Stimulated activated CD4-positive, alpha-beta T cell treated with anti-CD3 and anti-CD28 coated beads, Interleukin-1b, Interleukin-23, amount 100 ng/mL, for 48 hours (primary cell): ENCODE measurements at places on chromosomes 2 and 18.

DNA sequence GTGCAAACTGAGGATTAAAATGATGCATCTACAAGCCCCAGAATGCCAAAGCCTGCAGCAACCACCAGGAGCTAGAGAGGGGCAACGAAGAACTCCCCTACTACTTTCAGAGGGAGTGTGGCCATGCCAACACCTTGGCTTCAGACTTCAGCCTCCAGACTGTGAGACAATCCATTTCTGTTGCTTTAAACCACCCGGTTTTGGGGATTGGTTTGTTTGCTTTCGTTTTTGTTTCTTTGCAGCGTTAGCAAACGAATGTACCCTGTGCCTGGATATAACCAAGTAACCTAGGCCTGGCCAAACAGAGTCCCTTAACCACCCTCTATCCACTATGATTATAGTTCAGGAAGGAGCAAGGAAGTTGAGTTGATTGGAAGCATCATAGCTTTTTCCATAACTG is 171.2 kb upstream of the NCK2 start:
- no peak for DNase-seq

DNA sequence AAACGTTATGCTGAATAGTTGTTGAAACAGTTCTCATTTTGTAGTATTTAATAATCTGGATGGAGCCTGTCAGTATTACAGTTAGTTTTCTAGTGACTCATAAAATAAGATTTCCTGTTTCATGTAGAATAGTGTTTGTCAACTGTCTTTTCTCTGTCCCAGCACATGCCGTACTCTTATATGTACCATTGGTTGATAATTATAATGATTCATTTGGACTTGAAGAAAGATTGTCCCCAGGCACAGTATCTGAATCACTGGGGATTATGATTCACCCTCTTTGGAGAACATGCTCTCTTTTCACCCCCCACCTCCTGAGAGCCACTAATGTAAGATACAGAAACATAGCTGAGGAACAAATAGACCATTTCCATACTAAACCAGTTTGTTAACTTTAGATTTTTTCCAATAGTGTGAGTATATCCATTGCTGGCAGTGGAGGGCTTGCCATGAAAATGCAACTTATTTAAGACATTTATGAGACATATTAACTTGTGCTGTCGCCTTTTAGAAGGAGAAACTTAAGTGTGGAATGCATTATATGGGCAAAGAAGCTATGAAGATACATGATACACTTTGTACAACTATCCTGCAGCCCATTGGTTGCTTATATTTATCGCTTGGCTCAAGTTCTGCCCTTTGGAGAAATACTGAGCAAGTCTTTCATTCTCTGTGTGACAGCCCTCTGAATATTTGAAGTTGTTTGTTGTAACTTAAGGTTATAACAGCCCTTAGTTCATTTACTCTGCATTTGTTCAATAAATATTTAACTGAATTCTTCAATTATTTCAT is 12.4 kb downstream of the COPS8 start:
- no peak for DNase-seq

GRCh38 chr18:13198701-13199100 is 19.9 kb upstream of the LDLRAD4 start:
- DNase-seq = no peak

GRCh38 chr2:143633419-143633818 is 504.2 kb downstream of the ARHGAP15 start:
- no peak for DNase-seq

DNA sequence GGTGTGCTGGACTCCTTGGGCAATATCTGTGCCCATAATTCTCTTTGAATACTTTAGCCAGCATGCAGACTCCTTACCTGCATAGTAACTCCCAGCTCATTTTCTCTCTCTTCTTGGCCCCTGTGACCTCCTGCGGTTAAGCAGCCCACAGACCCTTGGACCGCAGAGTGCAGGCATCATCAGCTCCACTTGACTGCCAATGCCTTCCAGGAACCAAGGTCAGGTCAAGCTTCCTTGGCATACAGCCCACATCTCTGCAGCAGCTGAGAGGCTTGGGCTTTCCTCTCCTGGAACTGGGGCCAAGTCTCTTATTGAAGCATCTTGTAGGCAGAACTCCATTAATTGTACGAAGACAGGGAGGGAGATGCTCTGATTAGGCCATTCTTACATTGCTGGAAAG is 130.1 kb upstream of the PIEZO2 start:
- no peak for DNase-seq

DNA sequence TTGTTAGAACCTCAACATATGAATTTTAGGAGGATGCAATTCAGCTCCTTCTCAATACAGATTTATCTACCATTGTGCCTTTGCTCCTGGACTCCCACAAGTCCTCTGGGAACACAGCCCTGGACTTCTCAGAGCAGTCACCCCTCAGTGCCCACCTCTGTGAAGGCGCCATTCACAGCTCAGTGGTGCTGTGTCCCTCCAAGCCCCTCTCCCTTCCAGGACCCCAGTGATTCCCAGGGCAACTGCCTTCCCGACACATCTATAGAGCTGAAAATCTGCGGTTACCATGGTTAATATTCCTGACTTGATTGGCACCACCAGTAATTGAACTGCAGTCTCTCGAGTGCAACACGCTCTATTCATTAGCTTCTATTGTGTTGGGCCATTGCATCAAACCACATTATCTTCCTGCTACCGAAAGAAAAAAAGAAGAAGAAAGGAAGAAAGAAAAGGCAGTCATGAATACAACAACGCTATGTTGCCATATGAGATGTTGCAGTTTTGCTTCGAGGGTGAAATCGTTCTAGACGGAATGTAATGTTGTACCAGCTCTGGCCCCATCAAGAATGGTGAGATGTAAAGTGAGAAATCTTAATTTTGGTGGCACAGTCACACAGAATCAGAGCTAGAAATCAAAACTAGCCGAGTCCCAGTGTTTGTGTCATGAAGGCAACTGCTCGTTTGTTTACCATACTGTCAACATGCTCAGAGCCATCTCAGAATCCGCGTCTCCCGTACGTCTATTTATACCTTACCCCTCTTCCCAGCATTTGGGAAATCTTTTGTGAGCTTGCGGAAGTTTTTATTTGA is 524.0 kb upstream of the ID2 start:
- no peak for DNase-seq

- no peak for DNase-seq
Measured at GRCh38 chr2:168114619-168115018, 132.8 kb downstream of the STK39 start.

DNA sequence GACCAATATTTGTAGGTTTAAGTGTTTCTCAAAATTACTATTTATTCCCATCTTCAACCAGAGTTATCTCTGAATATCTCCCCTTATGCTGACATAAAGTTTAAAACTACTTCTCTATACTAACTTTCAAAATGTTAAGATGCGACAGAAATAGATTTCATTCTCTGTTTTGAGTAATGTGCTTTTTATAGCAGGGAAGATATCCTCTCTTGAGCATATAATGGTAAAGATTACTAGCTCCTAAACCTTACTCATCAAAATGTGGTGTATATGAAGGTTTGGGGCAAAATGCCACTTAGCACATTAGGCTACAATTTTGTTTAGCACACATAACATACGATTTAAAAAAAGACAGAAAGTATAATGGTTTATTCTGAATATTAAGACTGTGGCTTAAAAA is 54.4 kb downstream of the CWC22 start:
- no peak for DNase-seq

- DNase-seq = no peak
Measured at GRCh38 chr2:85753525-85754312, at the start of gene ATOH8. ATOH8 (plus strand) TSS chr2:85753991; CDS start chr2:85754190, 199 bp downstream.

DNA sequence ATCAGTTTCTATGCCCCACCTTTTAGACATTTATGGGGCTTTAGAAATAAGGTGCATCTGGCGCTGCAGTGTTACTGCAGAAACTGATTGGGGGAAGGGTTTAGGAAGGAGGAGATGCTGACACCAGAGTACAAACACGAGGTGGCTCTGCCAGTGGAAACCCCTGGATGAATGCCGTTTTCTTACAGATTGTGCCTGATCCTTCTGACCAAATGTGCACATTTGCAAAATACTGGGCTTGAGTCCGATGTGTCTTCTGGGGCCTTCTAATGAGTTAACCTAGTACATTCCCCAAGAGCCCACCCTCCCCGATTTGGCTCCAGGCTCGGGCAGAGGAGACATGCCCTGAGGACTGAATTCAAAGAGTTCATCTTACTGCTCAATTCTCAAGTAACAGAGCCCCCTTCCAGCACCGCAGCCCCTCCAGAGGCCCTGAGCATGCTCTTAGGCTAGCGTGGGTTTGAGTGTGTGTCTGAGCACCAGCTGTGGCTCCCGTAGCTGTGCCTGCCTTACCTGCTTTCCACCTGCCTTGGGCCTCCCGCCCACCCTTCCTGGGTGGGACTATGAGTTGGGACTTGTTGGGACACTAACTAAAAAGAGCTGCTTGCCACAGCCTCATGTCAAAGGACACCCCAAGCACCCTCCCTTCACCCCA is 116.7 kb upstream of the COPS8 start:
- DNase-seq = no peak

- no peak for DNase-seq
Measured at GRCh38 chr2:98869870-98870269, 66.2 kb downstream of the CRACDL start.

GRCh38 chr2:66070721-66071602 is 364.0 kb upstream of the MEIS1 start:
- no peak for DNase-seq

DNA sequence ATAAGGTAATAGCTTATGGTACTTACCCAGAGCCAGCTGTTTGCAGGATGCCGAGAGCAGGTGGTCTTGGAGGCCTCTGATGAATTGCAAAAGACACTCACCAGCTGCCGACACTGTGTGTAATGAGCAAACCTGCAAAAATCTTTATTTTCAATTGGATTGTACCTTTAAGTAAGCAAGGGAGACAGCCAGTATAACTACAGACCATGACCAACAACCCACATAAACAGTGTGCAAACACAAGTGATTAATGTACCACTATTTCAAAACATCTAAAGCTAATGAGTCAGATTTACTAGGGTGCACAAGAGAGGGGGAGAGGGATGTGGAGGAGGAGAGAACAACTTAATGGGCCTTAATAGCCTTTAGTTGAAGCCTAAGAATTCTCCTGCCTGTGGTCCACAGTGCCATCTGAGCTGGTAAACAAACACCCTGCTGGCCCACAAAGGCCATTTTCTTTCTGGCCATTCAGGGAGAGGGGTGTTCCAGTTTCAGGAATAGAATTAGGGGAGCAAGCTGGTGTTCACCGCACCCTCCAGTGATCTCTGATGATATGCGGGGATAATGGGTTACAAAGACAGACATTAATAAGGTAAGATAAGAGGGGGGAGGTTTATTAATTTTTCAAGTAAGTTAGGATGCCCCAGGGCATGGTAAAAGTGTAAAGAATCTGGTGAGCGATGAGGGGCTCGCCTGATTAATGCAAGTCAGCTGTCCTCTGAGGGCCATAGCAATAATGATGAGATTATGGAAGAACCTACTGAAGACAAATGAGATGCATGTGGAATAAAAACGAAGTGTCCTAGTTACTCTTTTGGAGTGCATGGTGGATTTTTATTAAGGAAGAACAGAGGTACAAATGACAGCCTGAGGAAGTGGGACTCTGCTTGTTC is 196.4 kb downstream of the HRH4 start:
- no peak for DNase-seq

DNA sequence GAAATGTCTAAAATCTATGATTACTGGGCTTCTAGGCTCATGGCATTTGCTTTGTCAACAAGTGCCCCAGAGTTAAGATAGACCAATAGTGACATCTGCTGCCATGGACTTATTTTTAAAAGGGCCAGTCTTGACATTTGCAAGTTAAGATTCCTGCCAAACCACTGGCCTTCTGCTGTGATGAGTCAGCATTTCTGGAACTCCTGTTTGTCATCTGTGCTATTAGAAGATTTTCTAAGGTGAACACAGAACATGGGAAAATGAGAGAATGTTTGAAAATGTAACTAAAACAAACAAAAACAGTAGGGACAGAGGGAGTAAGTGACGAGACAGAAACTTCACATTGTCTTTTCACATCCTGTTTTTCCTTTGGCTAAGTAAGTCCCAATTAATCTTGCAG is 93.7 kb upstream of the WDR75 start:
- no peak for DNase-seq

DNA sequence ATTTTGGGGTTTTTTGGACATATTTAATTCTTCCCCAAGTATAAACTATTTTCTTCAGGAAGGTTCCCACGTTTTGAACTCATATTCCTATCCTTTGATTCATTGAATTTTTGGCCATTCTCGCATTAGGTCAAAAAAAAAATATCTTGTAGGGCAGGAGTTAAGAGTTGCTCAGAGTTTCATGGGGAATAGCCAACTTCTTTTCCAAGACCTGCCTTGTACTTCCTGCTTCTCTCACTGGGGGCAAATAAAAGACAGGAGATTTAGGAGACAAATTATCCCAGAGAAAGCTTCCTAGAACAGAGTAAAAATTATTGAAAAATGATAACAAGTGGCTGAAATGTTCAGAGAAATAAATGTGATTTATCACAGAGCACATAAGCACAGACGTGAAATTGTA is 55.2 kb upstream of the BCL11A start:
- DNase-seq = no peak

- no peak for DNase-seq
Measured at GRCh38 chr2:149200109-149200520, 130.3 kb upstream of the LYPD6 start.

GRCh38 chr2:113342650-113343049 is 63.9 kb upstream of the PAX8 start:
- DNase-seq = no peak

DNA sequence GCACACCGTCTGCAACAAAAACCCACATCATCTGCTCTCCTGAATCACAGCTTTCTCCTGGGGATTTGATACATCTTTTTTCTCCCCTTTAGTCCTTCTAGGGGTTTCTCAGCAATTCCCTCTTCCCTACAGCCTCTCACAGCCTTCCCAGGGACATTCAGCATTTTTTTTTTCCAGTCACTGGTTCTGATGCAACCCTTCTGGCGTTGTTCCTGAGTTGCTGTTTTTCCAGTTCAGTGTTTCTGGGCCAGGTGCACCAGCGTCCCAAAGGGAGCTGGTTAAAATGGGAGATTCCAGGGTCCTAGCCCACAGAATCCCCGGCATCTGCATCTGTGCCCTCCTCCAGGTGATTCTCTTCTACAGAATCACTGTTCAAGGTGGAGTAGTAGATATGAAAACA is 36.1 kb downstream of the ADCY3 start:
- no peak for DNase-seq

DNA sequence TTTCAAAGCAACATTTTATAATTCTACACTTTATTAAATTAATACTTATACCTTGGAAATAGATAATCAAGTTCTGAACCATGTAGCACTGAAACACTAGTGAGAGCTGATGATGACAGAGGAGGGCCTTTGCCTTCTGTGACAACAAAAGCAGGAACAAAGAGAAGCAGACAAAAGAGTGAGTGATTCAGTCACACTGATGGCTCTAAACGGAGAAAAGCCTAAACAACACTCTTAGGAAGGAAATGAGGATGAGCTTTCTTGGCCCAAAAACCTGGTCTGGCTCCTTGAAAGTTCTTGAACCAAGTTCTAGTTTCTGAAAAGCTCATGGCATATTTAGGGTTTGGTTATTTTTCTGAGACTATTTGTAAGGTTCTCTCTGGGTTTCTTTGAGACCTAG is 271.9 kb downstream of the DPP10 start:
- DNase-seq = no peak
